ENCODE measurements at places on chromosomes 12 and 14. TPM values are rescaled to one million over a fixed set of nuclear protein-coding genes. Genes with fewer than 3 reads are reported as not detected.

DNA sequence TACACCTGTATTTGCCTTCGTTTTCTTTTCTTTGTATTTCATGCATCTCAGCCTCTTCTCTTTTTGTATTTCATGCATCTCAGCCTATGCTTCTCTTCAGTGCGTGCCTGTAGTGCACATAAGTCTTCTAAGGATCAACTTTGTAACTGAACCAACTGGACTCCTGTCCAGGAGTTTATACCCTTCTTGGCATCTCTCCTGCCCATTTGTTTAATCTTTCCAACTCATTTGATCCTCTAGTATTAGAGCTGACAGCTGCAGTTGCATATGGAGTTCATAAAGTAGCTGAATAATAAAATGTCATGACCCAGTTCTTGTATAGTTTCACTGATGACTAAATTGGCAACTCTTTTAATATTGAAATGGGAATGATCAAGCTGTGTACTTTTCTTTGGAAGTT lies 89.7 kb downstream of the FGD4 start:
- no peaks in the 10 kb centered on the region for H3K27me3 ChIP-seq
- no peak overlapping the region for H3K4me3 ChIP-seq
- H3K4me1 ChIP-seq: peaks cover 5% of the 10 kb centered on the region
- no peaks in the 10 kb centered on the region for H3K36me3 ChIP-seq
- no peak overlapping the region for H3K27ac ChIP-seq

DNA sequence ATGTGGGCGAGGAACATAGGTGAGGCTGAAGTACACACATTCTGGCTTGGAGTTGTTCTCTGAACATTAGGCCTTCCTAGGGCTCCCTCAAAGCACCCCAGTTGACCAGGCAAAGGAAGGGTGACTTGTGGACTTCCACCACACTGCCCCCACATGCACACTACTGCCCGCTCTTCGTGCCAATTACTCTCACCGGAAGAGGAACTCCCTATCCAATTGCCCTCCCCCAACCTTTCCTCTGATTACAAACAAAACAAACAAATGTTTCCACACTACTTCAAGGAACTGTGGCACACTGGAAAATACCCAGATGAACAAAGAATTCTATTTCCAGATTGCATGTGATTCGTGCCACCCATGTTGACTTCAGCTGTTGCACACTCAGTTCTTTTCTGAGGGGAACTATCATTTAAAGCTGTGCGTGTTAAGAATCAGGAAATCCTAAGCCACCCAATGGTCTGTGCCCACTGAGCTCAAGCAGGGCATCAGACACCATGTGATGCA lies 139.3 kb downstream of the SSPN start:
- H3K27ac ChIP-seq: no peak overlapping the region
- peaks cover 18% of the 10 kb centered on the region for H3K36me3 ChIP-seq
- H3K4me3 ChIP-seq: no peak overlapping the region
- H3K4me1 ChIP-seq: peaks cover 5% of the 10 kb centered on the region

GRCh38 chr12:127722611-127723010 lies 544.4 kb upstream of the TMEM132C start:
- H3K36me3 ChIP-seq: no peaks in the 10 kb centered on the region
- no peak for DNase-seq
- H3K4me1 ChIP-seq: no peaks in the 10 kb centered on the region
- H3K27ac ChIP-seq: no peak overlapping the region

DNA sequence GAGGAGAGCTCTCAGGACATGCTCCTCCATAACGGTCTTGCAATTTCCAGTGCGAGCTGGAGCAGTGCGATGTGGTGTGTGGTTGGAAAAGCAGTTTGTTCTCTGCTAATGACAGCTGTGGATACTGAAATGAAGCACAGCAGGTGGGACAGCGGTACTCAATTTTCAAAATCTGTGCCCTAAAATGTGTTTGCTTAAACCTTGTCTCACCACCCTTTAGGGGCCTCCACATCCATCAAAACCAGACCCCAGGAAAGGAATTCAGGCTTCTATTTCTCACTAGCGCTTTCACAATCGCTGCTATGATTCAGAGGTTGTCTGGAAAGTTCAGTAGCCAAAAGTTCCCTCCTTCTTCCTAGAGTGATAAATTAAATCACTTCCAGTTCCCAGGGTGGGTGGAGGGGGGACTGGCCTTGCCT lies 440.8 kb downstream of the EGLN3 start:
- no peaks in the 10 kb centered on the region for H3K36me3 ChIP-seq
- H3K27ac ChIP-seq: no peak overlapping the region
- H3K4me1 ChIP-seq: no peaks in the 10 kb centered on the region
- no peak for DNase-seq
- H3K4me3 ChIP-seq: no peak overlapping the region
- H3K27me3 ChIP-seq: no peaks in the 10 kb centered on the region

- peaks cover 4% of the 10 kb centered on the region for H3K4me1 ChIP-seq
- DNase-seq: no peak
- H3K27ac ChIP-seq: no peak overlapping the region
- no peak overlapping the region for H3K4me3 ChIP-seq
- no peaks in the 10 kb centered on the region for H3K36me3 ChIP-seq
Measured at GRCh38 chr12:24049728-24050127, 100.3 kb upstream of the SOX5 start.

DNA sequence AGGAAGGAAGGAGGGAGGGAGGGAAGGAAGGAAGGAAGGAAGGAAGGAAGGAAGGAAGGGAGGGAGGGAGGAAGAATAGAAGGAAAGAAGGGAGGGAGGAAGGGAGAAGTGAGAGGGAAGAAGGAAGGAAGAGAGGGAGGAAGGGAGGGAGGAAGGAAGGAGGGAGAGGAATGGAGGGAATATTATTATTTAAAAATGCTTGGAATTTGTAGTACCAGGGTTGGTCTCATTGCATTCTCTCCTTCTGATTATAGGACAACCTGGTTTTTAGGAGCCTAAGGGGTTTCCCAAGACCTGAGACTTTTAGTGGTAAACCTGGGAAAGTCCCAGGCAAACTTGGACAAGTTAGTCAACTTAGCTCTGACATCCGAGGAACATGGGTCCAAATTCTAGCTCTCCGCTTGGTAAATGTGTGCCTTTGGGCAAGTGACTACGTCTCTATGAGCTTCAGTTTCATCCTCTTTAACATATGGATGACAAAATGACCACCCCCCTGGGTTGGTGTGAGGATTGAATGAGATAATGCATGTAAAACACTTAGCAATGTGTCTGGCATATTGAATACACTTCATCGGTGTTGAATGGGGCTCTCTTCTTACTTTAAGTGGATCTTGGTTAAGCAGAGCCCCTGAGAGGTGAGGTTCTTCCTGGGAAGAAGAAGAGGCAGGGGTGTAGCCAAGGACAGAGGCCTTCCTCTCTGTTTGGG lies 690.7 kb upstream of the TBX3 start:
- no peak for DNase-seq
- H3K27ac ChIP-seq: no peak overlapping the region
- H3K36me3 ChIP-seq: no peaks in the 10 kb centered on the region
- no peaks in the 10 kb centered on the region for H3K4me1 ChIP-seq

DNA sequence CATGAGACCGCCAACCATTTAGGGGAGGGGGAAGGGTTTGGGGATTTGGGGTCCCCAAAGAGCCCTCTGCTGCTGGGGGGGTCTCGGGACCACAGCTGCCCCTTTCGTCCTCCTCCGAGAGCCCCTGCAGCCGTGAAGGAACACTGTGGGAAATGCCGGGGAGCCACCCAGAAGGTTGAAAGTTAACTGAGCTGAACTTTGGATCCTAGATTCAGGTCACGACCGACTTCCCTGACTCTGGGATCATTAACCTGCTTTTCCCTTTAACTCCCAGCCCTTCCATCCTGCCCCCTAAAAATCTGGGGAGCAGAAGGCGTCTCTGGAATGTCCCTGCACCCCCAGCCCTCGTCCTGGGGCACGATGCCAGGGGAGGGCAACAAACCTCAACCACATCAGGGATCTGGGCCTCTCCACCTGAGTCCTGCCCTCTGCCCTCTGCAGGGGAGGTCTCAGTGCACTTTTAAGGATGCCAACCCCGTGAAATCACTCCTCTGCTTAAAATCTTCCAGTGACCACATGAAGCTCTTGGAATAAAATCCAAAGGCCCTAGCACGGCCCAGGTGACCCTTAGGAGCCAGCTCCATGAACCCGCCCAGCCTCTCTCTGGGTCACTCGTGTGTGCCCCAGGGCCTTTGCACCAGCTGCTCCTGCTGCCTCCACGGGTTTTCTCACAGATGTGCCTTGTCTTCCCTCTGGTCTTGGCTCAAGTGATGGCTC lies 95.0 kb downstream of the RFLNA start:
- no peaks in the 10 kb centered on the region for H3K27me3 ChIP-seq
- no peak overlapping the region for H3K27ac ChIP-seq
- peaks cover 20% of the 10 kb centered on the region for H3K36me3 ChIP-seq
- H3K4me1 ChIP-seq: peaks cover 47% of the 10 kb centered on the region
- H3K4me3 ChIP-seq: peak overlapping the region; percentile 83

DNA sequence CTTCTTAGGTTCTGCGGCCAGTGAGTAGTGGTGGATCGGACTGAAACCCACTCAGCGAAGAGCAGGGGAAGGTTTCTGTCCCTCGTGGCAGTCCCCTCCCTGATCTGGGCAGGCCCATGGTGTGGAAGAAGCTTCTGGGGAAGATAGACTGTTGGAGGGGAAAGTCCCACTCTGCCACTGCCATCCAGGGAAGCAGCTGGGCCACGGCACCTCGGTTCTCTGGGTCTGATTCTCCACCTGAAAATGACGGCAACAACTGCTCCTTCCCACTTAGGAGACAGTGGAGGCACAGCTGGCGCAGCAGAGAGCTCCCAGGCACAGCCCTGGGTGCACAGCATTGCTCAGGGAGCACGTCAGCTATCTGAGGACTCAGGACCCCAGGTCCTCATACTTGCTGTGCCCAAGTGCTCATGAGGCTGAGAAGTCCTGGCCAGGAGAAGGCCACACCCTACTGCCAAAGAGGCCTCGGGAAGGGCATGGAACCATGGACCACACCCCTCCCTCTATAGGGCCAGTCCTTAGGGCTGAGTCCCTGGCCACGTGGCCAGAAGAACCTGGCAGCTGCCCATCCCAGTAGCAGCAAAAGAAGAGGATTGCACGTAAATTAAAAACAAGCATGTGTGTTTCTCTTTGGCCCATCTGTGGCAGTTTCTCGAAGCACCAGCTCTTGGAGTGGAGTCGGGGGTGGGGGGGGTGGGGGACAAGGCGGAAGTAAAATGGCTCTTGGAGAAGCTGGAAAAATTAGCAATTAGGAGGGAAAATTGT lies 85.3 kb upstream of the BCL11B start:
- no peaks in the 10 kb centered on the region for H3K4me1 ChIP-seq
- H3K27ac ChIP-seq: no peak overlapping the region
- no peak for DNase-seq
- peaks cover 2% of the 10 kb centered on the region for H3K27me3 ChIP-seq
- no peaks in the 10 kb centered on the region for H3K36me3 ChIP-seq
- no peak overlapping the region for H3K4me3 ChIP-seq

GRCh38 chr14:104271391-104271790 lies 133.0 kb downstream of the KIF26A start:
- no peak overlapping the region for H3K27ac ChIP-seq
- no peaks in the 10 kb centered on the region for H3K4me1 ChIP-seq
- H3K27me3 ChIP-seq: peaks cover 8% of the 10 kb centered on the region
- H3K36me3 ChIP-seq: no peaks in the 10 kb centered on the region
- no peak for DNase-seq

- H3K27ac ChIP-seq: no peak overlapping the region
- no peak overlapping the region for H3K4me3 ChIP-seq
- H3K4me1 ChIP-seq: no peaks in the 10 kb centered on the region
- H3K36me3 ChIP-seq: no peaks in the 10 kb centered on the region
Measured at GRCh38 chr14:36056845-36057244, 119.7 kb downstream of the PTCSC3 start.

DNA sequence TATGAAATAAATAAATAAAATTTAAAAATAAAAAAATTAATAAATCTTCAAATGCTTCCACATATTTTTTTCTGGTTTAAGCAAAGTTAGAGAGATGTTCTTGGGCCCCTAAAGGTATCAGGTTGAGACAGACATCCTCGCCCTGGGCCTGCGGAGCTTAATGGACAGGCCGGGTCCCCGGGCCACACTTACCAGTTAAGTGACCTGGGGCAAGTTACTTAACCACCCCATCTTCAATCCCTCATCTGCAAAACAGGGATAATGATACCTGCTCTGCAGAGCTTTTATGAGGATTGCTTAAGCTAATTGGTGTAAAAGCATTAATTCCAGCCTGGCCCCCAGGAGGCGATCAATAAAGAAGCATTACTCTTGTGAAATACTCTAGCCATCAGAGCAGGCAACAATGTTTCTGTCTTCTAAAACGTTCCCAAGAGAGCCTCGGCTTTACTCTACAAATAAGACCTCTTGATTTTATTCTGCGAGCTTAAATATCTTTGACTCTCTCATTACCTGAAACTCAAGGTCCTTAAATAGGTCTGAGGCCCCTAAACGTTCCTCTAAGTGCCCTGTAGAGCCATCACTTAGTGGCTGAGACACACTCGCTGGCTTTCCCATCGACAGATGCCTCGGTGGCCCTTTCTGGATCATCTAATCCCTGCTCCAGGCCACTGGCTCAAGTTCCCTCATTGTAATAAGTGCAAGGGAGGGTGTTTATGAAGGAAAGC lies 81.1 kb upstream of the DIO3 start:
- H3K27me3 ChIP-seq: peaks cover 5% of the 10 kb centered on the region
- no peaks in the 10 kb centered on the region for H3K4me1 ChIP-seq
- H3K36me3 ChIP-seq: no peaks in the 10 kb centered on the region
- DNase-seq: no peak
- H3K4me3 ChIP-seq: no peak overlapping the region
- no peak overlapping the region for H3K27ac ChIP-seq

DNA sequence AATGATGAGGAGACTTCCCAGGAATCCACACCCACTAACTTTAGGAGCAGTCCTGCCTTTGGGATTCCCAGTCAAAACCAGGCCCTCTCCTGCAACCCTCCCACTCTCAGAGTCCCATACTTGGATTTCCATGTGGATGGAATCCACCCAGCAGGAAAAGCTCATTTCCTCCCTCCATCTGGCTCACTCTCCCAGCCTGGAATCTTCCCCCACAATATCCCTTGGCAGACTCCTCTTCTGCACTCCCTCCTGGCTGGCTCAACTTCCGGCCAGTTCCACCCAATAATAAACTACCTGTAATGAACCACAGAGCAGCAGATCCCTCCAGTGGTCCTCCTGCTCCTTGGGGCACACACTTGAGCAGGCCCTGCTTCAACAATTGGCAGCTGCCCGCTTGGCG lies 102.8 kb upstream of the EGLN3 start:
- H3K4me3 ChIP-seq: no peak overlapping the region
- no peaks in the 10 kb centered on the region for H3K36me3 ChIP-seq
- H3K4me1 ChIP-seq: no peaks in the 10 kb centered on the region

The GALNT6 gene
- total RNA-seq: 24.4 TPM

The TMEM263 gene
- 10.5 TPM for total RNA-seq

The PAPLN gene
- 0.46 TPM for total RNA-seq

The ASB8 gene
- 40.0 TPM for total RNA-seq

The TOMM20L gene
- total RNA-seq: not detected

The CNPY2 gene
- 98.8 TPM for total RNA-seq

The ASIC1 gene
- not detected for total RNA-seq

The CLEC4A gene
- 1.3 TPM for total RNA-seq

The CLEC1B gene
- not detected for total RNA-seq

The KCNA5 gene
- 0.81 TPM for total RNA-seq

Measured in activated B cell treated with CpG ODN at 0.5 μM for 24 hours (primary cell).